ENCODE measurements at places on chromosomes 1 and 21.

GRCh38 chr1:163205513-163205912 lies 2.8 kb upstream of the RGS5 start:
- no peak for DNase-seq

DNA sequence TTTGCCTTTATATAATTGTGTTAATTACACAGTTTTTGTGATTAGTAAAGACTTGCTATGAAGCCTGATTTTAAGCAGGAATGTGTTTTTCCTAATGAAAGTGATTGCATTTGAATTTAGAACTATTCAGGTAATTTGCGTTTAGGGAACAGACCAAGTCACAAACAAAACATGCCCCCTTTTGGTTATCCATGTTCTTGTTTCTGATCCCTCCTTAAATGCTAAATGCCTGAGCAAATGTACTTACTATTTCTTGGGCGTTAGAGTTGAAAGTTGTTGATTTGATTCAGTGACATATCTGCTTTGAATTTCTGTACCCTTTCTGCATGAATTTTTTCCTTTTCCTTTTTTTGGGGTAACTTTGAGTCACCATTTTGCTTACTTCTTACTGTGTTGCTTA lies 5.2 kb downstream of the POU2F1 start:
- DNase-seq, result no peak

DNA sequence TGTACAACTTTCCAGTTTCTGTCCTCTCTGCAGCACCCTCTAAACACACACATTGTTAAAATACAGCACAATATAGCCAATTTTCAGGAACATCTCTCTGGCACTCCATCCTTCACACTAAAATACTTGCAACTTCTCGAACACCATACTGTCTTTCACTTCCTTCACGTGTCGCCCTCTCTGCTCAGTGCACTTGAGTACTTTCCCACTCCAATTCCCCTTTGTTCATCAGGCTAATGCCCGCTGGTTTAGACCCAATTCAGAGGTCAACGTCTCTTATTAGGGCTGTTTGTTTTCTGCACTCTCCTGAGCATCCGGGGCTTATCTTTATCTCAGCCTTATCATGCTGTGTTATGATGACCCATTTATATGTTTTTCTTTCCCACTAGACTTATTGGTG lies 238.2 kb upstream of the SGIP1 start:
- no peak for DNase-seq

DNA sequence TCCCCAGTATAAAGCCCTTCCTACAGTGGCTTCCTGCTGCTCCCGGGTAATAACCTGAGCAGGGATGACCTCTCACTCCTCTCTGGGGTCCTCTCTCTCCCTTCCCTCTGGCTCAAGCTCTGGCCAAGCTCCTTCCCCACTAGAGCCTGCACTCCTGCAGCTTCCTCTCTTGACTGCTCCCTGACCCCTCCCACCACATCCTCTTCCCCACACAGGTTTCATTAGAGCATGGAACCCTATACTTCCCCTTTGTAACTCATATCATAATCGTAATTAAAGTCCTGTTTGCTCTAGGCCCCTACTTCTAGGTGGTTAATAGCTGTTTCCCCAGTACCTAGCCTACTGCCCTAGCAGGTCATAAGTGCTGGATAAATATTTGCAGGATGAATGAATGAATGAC lies 146.2 kb downstream of the C1orf21 start:
- no peak for DNase-seq

Measured in memory B cell (primary cell).